Ascending aorta (tissue), 2 donors: ENCODE measurements at places on chromosomes 5 and 9.

GRCh38 chr5:14199902-14200301 is 56.8 kb downstream of the TRIO start:
- no peak for DNase-seq

DNA sequence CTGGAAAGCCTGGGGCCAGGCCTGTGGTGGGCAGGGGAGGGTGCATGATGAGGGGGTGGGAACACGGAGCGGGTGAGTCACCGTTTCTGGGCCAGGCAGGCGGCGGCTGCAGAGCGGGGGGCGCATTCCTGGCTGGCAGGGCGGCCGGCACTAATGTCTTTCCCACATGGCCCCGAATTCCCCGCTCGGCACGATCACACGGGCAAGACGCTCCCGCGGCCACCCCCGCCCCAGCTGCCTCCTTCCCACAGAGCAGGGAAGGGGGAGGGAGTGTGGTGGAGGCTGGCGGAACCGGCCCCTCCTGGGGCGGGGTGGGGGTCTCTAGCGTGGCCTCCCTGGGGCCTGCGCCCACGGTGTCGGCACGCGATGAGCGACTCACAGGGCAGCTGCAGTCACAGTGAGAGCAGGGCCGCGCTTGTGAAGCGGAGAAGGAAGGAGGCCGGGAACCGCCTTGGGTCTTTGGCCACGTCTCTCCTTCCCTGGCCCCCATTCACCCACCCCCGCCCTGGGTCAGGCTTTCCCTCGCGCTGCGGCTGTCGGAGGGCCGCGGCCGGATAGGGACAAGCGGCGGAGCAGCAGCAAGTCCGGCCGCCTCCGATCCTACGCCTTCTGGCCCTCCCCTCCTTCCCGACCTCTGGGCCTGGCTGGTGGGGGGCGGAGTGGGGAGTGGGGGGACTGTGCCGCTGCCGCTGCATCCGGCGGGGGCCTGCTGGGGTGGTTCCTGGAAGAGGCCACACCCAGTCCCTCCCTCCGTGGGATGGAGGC is 48.9 kb downstream of the CXXC5 start:
- DNase-seq: no peak

DNA sequence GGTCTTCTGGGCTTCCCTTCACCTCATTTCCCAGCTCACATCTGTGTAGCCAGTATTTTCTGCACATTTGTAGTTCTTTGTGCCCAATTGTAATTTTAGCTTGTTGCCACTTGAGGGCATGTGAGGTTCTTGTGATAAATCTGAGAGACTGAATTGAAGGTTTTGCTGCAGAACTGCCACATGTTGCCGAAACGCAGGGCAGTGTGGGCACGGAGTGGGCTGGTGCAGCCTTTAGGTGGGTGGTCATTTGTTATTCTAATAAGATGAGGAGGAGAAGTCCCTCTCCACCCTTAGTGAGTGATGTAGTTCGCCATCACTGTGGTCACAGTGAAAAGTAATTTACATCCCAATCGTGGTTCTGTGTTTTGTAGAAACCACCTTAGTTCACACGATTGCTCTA is 21.2 kb downstream of the OTULIN start:
- no peak for DNase-seq

GRCh38 chr5:124986667-124987066 is 240.2 kb upstream of the ZNF608 start:
- DNase-seq: no peak

DNA sequence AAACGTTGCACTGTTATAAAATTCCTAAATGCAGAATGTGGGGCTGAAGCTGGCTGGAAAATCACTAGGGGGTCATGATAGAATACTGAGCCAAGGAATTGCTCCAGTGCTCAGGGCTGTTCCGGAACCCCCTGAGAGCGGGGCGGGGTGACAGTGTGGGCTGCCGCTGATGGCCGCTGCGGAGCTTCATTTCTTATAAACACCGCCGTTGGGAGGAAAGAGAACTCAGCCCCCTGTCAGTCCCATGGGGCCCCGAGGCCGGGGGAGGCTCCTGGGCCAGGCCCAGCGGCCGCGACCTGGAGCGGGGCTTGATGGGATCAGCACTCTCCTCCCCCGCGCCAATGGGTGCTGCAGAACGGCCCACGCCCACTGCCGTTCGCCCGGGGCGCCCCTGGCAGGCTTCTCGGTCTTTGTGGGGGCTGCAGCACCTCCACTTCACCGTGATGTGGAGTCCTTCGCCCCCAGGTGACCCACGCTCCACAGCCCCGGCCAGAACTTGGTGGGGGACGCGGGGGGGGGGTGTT is 5.2 kb upstream of the IRF1 start:
- no peak for DNase-seq

- no peak for DNase-seq
Measured at GRCh38 chr9:130150779-130151382, 21.3 kb upstream of the NCS1 start.

GRCh38 chr5:163613150-163613442 is 107.7 kb downstream of the MAT2B start:
- no peak for DNase-seq

DNA sequence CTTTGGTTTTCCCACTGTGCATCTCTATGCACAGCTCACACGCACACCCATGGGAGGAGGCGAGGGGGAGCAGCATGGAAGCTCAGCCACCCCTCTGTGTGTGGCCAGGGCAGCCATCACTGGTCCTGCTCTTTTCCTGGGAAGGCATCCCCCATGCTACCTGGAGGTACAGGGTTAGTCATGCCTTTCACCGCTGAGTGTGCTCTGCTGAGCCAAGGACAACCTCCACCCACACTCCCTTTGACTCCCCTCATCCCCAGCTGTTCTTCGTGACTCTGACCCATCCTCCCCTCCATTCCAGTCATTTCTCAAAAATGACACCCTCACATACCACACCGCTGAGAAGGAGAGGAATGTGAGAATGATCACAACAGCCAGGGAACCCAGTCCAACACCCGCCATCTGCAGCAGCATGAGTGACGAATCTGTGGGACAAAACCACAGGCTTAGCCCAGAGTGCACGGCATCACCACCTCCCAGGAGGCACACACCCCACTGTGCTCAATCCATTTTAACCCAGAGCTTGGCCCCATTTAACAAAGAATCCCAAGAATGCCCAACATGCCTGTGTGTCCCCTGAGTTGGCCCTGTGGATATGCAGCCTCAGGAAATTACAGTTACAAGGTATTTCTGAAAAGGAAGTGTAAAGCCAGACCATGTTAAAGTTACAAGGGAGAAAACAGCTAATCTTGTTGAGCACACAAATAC is 133.4 kb downstream of the SUSD1 start:
- no peak for DNase-seq

DNA sequence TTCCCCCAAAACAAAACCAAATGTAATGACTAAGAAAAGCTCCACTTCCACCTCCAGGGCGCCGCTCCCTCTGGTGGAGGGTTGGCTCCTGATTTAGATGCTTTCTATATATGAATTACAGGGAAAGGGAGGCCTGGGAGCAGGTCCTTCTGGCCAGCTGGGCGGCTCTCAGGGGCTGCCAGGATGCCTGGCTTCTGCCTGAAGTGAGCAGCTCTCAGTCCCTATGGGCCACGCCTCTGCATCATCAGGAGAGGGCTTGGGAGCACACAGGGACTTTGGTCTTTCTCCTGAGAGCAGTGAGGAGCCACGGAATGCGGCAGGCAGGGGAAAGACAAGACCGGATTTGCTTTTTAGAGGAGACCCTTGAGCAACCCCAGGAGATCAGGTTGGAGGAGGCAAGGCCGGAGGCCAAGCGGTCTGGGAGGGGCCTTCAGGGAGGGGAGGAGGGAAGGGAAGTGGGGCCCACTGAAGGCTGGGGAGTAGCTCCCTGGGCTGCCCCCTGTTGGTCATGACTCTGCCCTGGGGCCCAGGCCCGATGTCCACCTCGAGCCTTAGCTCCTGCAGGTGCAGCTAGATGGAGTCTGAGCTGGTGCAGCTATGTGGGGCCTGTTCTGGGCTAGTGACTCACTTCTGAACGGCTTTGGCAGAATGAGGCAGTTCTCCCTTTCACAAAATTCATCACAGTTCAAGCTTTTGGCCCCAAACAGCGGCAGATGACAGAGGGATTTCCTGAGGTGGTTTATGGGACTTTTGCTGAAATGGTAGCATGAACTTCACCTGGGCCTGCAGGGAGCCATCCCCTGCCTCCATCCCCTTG is 11.3 kb upstream of the GRHPR start:
- no peak for DNase-seq

DNA sequence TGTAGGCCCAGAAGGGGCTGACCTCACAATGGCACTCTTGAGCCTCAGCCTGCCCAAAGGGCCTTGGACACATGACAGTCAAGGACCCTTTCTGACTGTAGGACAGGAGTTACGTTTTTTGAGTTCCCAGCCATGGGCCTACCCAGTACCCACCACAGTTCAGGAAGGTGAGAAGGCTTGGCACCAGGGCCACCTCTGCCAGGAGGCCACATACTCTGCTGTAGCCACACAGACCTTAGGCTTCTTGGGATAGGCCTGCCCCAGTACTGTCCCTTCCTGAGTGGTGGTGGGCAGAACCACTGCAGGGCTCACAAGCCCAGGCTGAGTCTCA is 12.8 kb downstream of the PDLIM4 start:
- DNase-seq: peak; percentile 40

DNA sequence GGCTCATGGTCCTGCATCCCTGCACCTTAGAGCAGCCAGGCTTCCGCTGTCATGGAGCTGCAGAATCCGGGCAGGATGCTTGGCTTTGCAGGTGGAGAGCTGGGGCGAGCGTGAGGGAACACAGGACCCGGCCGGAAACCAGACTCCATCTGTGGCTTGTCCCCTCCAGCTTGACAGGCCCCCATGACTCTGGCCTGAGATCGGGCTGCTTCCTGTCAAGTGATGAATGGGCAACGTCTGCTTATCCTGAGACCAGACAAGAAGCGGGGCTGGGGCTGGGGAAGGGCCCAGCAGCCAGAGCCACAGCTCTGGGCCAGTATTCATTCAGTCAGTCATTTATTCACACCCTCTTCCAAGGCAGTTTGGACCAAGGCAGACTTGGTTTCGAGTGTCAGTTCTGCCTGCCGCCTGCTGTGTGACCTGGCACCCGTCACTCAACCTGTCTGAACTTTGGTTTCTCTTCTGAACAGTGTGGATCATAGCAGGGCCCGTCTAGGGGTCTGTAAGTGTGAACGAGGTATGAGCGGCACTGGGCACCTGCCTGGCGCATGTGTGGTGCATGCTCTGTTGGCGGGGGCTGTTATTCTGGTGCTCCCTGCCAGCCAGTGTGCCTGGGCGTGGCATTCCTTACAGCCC is 37.5 kb downstream of the NEK6 start:
- DNase-seq: no peak

DNA sequence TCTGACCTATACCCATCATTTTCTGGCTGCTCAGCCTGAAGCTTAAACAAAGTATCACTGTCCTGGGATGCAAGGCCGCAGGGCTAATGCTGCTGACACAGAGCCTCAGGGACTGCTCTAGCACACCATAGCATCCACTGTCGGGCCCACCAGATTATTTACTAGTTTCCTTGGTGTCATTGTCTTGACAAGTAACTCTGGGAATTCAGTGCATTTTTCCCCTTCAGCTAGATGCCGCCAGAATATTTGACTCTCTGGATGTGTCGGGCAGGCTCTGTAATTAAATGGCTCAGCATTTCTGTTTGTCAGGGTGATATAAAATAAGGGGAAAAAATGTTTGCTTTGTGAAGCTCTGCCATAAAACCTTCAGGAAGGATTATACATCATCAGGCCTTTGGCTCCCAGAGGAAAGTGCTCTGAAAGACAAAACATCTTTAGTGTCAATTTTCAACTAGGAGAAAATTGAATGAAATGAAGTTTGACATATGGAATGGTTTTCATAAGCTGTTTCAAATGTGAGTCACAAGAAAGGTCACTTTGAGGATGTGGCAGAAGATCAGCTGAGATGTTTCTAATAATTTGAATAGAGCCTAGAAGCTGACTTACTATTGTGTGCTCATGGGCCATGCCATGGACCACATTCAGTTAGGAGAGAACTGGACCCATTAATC is 350.1 kb downstream of the TMEM232 start:
- no peak for DNase-seq

GRCh38 chr5:1634337-1634661 is 110.5 kb upstream of the LPCAT1 start:
- DNase-seq: no peak
